ENCODE measurements at places on chromosomes 3 and 15.

GRCh38 chr3:113698213-113698742 lies 1.8 kb upstream of the USF3 start:
- DNase-seq: no peak

- no peak for DNase-seq
Measured at GRCh38 chr3:44862226-44862637, 520 bp downstream of the TMEM42 start.

- DNase-seq: no peak
Measured at GRCh38 chr3:51712963-51713362, 6.1 kb downstream of the GRM2 start.

- DNase-seq: no peak
Measured at GRCh38 chr15:97652700-97653167, 307.8 kb upstream of the ARRDC4 start.

DNA sequence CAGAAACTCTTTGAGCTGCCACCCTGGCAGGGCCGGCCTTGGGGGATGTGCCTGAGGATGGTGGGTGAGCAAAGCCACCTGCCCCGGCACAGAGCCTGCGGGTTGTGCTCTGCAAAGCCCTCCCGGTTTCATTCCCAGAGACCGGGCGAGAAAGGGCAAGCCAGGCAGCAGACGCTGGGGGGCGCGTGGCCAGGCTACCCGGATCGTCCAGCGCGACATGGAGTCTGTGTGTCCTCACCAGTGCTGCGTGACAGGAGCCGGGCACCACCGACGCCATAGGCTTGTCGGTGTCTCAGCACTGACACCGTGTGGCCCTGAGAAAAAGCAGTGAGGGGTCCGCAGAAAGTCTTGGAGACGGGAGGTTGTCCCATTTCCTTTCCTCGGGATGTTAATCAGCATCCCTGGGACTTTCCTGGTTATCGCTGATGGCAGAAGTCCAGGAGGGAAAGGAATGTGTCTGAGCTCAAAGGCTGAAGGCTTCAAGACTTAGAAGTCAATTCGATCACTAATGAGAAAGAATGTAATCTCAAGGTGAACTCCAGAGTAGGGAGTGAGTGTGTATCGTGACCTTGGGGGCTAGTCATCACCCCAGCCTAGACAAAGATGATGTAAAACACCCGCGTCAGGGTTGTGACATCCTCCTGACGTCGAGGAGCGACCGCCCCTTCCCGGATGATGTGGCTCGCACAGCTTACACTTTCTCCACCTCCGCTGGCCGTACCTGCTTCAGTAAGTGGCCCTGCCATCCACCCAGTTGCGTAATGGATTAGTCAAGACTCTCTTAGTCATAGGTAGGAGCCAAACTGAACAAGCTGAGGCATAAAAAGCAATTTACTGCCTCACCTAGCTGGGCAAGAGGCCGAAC lies 36.3 kb upstream of the PLA2G4E start:
- DNase-seq: peak; percentile 78

DNA sequence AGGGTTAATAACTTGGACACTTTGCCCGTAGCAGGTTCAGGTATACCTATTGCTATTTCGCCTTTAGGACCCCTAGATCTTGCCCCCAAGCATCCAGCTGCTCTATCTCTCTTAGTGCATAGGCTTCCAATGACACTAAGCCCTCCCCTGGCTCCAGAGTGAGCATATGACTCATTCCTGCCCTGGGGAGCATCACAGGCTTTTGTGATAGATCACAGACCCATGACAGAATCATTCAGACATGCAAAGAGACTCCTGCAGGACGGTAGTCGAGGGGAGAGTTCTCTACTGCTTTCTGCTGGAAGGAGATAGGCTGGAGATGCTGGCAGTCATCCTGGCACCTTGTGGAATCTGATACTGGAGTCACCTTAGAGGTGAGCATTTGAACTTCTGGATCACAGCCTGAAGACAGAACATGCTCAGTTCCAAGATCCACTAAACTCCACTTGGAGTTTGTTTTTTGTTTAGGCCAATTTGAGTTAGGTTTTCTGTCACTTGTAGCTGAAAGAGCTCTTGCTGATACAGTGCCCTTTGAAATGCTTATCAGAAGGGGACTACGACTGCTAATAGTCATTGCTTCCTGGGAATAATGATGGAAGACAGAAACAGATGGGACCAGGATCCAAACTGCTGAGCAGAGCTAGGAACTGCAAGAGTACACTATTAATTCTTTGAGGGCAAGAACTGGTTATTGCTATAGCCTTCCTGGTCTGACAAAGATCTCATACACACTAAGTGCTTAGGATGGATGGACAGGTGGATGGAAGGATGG lies 11.0 kb downstream of the LYSMD2 start:
- DNase-seq: no peak

Data from CD4-positive, alpha-beta T cell treated with Interleukin-4 for 1 hour (primary cell).